AG08395 (cell line): ENCODE measurements at places on chromosomes 13 and 19.

- DNase-seq, result no peak
These were observed 1358.1 kb downstream of the EFNB2 start for GRCh38 chr13:105177265-105177900.

DNA sequence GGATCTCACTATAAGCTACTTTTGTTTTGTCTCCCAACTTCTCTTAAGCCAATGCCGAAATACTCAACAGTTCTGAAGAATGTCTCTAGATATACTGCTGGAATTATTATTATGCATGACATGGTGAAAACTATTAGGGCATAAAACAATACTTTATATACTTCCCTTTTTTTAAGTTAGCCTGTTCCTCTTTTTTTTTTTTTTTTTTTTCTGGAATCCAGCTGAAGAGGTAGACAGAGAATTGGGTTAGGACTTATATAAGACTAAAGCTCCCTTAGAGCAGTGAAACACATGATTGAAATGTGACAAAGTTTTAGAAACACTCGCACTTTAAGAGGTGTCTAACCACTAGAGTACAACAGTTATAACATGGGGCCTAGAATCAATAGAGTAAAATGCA, 850.9 kb upstream of the PCDH9 start:
- no peak for DNase-seq

DNA sequence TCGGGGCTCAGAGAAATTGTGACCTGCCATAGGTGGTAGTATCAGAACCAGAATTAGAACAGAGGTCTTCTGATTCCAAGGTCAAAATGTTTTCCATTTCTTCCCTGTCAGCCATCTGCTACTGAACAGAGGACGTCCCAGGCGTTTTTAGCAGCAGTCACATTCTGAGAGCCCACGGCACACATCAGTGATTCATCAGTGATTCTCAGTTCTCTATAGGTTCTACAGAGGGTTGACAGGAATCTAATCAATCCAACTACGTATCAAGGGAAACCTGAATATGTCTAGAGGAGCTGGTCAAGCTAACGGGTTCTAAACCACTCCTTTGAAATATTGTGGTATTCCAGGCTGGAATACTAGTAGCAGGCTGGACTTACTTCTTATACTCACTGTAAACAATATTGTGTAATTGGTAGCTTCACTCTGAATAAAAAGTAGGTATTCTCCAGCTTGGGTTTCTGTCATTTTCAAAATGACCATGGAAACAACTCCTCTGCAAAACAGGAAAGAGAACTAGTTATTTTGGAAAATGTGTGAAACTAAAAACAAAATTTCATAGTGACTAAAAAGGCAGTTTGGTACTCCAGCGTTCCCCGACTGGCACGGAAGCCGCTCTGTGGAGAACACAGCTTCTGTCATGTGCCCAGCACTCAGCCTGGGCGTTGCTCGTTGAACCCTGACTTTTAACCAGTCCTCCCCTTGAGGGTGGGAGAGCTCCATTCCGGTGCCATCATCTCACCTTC, 43.2 kb downstream of the FLT3 start:
- DNase-seq, result no peak

- no peak for DNase-seq
These were observed 122.3 kb upstream of the WASF3 start for GRCh38 chr13:26435171-26435570.

GRCh38 chr19:55355213-55355821, 798 bp upstream of the COX6B2 start:
- no peak for DNase-seq

DNA sequence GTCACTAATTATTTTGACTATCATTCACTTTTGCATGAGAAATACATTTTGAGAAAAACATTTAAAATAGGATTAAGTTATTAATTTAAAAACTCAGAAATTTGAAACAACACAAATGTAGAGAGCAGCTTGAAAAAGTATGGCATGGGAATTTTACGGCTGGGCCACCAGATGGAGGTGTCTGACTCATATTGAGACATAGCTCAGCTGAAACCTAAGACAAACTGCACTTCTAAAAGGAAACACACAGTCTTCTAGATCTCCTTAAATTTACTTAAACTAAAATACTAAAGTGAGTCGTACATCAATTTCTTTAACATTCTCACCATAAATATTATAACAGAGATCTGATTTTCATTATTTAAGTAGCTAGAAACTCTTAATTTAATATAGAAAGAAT, 41.9 kb upstream of the POSTN start:
- DNase-seq, result peak; percentile 60

- DNase-seq, result no peak
These were observed 61.6 kb upstream of the MED4 start for GRCh38 chr13:48156466-48156865.

GRCh38 chr19:28023064-28023463, 1189.9 kb downstream of the UQCRFS1 start:
- DNase-seq, result peak; percentile 37

- no peak for DNase-seq
These were observed 2.1 kb downstream of the P2RY11 start for GRCh38 chr19:10113592-10113963.

GRCh38 chr19:3398114-3398899, 31.9 kb downstream of the NFIC start:
- DNase-seq, result peak; percentile 48

DNA sequence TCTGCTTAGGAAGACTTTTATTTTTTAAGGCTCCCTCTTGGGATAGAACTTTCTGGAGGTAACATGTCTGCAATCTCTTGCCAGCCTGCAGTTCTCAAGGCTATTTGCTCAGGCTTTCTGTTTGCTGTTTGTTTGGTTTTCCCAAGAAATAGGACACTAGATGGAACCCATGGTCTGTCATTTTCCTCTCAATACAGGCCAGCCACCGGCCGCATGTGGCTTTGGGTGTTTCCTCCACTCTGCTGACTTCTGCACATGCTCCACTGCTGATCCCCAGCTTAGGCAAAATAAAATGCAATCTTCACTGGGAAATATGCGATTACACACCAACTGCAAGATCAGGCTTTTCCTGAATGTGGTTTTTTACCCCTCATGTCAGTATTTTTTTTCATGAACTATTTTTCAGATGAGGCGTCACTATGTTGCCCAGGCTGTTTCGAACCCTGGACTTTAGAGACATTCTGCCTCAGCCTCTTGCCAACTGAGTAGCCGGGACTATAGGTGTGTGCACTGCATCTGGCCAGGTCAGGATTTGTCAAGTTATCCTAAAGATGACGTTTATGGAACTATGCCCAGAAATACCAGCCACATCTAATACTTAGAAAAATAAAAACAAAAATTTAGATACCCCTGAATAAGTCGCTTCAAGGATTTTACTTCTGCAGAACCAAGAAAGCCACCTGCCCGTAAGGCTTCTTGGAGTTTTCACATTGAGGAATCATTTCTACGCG, 94.3 kb upstream of the PABPC3 start:
- no peak for DNase-seq

DNA sequence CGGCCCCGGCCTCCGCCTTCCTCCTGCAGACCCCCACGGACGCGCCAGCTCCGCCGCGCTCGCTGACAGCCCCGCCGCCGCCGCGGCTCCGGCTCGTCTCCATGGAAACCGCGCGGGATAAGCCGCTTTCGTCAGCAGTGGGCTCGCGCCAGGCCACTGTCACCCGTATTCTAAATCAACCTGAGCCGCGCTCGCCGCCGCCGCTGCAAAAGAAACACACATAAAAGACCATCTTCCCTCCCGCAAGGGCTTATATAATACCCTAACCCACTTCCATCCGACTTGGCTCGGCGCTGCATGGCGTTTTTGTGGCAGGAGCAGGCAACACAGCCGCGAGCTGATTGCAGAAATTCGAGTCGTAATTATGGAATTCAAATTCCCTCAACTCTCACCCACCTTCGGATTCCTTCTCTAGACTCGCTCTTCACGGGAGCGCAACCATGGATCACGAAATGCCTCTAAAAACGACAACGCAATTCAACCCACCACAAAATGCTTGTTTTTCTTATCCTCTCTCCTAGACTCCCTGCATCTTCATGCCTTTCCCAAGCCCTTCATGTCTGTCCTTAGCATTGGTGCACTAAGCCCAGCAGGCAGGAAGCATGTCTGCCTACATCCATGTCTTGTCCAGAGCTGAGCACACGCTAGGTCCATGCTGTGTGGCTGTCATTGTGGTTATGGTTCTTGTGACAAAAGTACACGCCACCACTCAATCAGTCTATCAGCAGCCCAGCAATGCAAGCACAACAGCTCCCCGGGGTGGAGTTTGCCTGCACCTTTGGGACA, at the start of gene AMER2:
Gene AMER2, minus strand, starts transcription at position 772 of the 786 bp plus-strand sequence. Its CDS starts 669 bp downstream, at position 103.
- peak; percentile 10 for DNase-seq

DNA sequence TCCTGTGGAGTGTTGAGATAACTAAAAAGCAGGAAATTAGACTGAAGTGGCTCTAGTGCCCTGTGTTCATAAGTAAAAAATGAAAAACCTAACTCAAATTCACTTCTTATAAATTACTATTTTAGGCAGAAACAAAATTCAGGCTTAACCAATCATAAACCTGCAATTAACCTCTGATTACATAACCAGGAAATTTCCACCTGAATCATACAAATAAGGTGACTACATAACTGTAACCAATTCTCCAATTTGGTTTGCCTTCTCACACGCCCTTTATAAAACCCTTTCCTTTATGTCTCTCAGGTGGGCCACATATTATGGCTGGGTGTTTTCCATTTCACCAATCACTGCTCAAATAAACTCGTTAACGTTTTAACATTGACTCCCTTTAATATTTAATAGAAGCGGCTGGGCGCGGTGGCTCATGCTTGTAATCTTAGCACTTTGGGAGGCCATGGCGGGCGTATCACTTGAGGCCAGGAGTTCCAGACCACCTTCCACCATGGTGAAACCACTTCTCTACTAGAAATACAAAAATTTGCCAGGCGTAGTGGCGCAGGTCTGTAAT, 22.9 kb upstream of the ZNF724 start:
- no peak for DNase-seq

DNA sequence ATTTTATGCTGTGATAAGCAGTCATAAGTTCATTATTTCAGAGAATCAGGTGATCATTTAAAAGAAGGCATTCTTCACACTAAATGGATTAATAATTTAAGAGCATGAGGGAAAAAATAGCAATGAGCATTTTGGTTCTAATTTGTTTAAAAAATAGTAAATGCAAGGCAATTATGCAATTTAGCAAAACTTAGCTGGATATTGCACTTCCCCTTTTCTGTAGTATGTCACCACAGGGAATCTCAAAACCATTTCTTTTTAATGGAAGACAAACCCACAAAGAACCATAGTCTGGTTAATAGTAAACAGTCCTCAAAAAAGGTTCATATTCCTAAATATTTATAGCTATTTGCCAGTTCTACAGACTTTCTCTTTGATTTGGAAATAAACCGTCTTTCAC, 30.2 kb downstream of the COG6 start:
- no peak for DNase-seq

DNA sequence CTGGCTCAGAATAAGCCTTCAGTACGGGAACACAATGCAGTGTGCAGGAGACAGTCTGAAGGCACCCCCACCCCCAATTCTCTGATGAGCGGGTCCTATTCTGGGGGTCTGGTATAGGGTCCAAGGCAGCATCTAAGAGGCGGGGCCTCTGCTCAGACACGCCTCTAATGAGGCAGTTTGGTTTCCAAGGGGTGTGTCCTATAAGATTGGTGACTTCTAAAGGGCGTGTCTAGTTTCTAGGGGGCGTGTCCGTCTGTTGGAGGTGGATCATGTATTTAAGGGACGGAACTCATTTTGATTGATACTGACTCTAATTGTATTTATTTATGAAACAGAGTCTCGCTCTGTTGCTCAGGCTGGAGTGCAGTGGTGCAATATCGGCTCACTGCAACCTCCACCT, 8.7 kb downstream of the FIZ1 start:
- DNase-seq, result no peak

- DNase-seq, result no peak
These were observed 17.9 kb downstream of the SLC25A42 start for GRCh38 chr19:19081642-19082151.

DNA sequence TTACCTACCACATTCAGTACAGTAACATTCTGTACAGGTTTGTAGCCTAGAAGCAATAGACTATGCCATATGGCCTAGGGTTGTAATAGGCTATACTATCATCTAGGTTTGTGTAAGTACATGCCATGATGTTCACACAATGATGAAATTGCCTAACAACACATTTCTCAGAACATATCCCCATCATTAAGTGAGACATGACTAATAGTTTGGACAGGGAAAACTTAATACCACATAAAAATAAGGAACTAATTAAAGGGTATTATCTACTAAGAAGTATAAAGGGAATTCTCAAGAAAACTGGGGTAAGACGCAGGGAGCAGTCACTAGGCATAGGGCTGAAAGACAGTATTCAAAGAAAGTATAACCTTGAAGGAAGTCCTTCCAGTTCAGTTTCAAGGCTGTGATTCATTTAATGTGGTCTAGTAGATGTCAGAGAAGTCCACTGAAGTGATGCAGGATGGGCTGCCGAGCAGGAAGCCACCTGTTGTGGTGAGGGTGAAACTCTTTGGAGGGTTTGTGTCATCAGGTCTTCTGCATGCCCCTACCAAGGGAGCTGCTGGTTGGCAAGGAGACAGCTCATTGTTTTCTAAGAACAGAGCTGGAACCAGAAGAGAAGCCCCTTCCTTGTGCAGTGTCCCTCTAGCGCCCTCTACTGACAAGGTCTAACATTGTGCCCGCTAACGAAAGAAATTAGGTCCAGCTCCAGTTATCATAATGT, 122.9 kb downstream of the OLFM4 start:
- DNase-seq, result peak; percentile 10

DNA sequence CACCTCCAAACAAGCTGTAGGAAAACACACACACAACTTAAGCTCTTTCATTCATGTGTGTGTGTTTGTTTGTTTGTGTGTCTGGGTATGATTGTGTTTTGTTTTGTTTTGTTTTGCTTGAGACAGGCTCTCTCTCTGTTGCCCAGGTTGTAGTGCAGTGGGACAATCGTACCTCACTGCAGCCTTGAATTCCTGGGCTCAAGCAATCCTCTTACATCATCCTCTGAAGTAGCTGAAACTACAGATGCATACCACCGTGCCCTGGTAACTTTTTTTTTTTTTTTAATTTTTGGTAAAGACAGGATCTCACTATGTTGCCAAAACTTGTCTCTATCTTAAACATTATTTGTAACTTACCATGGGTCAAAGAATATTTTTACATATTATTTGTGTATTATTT, 431.7 kb downstream of the SLITRK1 start:
- no peak for DNase-seq

DNA sequence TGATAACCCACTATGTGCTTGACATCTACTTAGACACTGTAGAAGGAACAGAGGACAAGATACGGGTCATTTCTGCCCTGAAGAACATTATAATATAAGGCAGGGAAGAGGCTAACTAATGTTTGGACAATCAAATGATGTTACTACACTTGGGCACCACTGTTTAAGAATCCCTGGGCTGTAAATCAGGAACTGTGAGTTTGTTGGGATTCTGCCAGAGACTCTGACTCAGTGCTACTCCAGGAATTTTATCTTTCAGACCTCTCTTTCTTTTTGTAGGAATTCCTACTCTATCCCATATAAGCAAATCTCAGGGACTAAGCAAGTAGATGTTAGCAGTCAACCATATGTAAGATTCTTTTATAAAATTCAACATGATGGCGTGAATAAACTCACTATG, 3.1 kb upstream of the ZNF471 start:
- DNase-seq, result no peak

DNA sequence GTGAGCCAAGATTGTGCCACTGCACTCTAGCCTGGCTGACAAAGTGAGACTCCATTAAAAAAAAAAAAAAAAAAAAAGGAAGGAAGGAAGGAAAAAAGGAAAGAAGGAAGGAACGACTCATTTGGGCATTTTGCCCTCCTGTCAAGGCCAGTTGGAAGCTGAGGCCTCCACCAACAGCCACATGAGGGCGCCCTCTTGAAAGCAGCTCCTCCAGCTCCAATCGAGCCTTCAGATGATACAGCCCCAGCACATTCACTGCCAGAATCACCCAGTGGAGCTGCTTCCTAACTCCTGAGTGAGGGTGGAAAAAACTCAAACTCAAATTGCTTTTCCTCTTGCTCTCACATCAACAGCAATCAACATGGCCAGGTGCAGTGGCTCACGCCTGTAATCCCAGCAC, 40.9 kb downstream of the GNG7 start:
- no peak for DNase-seq
